ENCODE measurements at places on chromosomes 4 and X.

DNA sequence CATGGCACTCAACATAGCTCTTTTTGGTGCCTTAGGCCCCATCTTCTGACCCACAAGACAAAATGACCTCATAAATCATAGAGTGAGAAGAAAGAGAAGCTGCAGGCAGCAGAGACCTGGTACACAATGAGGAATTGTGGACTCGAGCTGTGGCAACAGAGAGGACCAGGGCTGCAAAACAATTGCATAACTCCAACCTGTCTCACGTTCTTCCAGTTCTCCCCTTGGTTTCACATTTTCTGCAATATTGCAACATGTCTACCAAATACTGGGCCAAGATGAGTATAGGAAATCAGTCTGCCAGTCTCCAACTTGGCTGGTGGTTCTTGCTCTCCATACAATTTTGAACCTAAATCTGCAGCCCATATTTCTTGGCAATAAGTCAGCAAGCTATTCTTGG, 105.3 kb downstream of the KDR start:
- no peak for DNase-seq

GRCh38 chrX:14697451-14697850, 168.1 kb downstream of the GLRA2 start:
- no peak for DNase-seq

DNA sequence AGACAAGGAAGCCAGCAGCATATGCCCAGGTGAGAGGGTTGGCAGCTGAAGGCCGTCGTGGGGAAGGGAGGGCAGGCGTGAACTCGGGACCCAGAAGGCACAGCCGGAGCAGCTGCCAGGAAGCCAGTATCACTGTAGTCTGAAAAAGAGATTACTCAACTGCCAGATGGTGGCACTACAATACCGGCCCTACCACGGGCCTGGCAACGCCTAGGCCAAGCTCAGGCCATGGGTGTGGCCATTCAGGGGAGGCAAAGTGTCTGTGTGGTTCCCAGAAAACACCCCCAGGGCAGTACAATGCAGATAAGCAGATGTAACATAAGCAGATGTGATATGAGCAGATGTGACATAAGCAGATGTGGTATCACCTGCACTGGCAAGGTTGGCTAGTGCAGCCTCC, 236.0 kb downstream of the AFAP1 start:
- no peak for DNase-seq

- no peak for DNase-seq
Measured at GRCh38 chrX:30657196-30658161, 4.3 kb downstream of the GK start.

Measured in stimulated activated CD8-positive, alpha-beta memory T cell treated with anti-CD3 and anti-CD28 coated beads, Interleukin-4, amount 100 ng/mL, for 1 hour (primary cell).